ENCODE measurements at places on chromosomes 12 and 14.

GRCh38 chr12:121800694-121801594 lies 2.9 kb upstream of the SETD1B start:
- ATAC-seq: peak; percentile 1

DNA sequence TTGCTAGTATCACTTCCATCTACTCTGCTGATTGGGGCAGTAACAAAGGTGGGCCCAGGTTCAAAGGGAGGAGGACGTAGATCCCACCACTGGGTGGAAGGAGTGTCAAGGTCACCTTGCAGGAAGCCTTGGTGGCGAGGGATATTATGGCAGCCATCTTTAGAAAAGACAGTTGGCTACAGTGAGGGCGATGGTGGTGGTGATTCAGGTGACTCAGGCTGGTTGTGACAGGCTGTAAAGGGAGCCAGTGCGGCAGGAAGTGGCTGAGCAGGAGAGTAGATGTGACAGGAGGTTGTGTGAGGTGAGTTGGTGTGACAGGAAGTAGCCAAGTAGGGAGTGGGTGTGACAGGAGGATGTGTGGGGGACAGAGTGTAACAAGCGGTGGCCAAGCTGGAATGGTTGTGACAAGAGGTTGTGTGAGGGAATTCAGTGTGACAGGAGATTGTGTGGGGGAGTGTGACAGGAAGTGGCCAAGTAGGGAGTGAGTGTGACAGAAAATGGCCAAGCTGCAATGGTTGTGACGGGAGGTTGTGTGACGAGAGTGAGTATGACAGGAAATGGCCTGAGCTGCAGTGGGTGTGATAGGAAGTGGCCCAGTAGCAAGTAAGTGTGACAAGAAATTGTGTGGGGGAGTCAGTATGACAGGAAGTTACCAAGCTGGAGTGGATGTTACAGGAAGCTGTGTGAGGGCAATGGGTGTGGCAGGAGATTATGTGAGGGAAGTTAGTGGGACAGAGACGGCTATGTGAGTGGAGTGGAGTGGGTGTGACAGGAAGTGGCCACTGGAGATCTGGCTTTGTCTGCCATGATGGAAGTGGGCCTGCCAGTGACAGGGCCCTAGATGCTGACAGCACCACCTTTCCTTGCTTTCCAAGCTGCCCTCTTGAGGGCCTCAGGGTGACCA lies 136.5 kb upstream of the MYL2 start:
- ATAC-seq: peak; percentile 72

DNA sequence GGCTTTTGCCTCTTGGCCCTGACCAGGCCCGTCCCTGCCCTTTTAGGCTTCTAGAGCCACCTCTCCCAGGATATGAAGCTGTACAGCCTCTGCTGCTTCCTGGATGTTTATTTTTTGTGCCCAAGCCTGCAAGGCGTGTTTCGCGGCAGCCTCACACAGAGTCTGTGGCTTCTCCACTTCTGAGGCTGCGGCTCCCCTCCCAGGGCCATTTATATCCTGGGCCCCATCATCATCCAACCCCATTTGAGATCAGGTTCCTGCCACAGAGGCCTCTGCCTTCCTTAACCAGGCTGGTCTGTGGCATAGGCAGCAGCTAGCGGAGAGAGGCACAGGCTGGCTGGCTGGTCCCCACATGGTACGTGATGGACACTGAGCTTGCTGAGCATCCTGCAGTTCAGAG lies 114.1 kb upstream of the PWP1 start:
- no peak for ATAC-seq

GRCh38 chr14:85250414-85251189 lies 279.3 kb upstream of the FLRT2 start:
- no peak for ATAC-seq

DNA sequence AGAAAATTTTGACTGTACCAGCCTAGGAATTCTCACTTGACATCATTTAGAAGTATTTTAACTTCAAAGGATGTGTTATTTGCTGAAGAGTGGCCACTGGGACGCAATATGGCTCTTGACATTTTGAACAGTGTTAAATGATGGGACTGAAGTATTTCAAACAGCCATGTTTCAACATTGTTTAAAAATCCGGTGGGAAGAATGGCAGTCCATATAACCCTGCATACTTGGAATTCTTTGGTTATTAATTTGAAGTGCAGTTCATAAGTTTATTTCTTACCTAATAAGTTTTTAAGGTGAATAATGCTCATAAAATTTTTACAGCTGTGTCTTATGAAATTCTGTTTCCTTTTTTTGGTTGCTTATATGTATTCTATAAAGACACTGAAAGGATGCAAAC lies 8.3 kb downstream of the TMTC2 start:
- ATAC-seq: no peak

DNA sequence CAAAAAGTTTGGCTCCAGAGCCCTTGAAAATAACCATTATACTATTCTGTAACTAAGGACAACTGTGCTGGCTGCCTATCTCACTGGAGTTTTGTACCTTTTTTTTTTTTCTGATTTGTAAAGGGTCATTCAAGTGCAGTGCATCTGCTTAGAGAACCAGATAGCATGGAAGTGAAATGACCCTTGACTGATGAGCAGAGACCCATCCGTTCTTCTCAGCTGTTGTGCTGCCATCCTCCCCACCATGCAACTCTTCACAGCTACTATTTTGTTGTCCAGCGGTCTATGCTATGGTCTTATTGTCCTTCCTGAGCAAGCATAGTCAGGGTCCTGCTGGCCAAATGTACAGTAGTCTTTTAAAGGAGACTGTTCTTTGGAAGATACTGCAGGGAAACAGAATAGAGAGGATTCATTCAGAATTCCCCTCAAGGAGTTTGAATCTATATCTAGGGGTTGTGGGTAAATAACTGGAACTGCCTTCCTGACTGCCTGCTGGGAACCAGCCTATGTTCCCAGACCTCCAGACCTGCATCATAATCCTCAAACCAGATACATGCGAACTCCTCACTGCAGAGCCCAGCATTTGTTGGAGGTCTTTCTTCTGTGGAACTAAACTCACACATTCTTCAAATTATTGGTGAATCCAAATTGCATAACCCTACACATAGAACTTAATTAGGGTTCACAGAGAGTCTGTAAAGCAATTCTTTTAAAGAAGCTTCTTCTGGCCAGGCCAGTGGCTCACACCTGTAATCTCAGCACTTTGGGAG lies 41.1 kb downstream of the GPR19 start:
- no peak for ATAC-seq

DNA sequence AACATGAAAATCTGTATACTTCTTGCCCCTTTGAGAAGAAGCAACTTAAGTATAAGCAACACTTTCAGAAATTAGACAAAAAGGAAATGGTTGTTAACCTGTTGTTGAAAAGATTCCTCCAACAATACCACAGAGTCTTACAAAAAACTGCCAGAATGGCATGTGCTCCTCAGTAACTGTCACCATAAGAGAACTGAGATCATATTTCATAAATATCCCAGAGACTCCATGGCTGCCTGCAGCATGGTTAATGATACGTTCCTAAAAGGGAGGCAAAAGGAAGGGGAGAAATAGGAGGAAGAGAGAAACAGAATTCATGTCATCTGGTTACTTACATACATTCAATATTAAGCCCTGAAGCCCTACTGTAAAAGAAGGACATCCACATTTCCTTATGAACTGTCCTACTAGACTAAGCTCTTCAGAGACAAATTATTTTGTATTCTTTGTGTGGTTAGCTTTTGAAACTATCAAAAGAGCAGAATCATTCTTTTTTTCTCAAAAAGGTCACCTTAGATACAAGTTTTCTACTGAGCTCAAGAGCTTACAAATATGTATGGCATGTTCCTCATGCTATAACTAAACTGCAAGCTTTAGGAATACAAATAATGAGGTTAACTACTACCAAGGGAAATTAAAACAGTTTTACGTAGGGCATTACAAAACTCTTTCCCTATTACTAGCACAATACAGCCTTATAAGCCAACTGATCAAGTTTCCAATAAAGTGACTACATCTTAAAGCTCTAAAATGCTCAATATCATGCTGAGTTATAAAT lies 37.8 kb downstream of the ERGIC2 start:
- no peak for ATAC-seq

GRCh38 chr14:81400202-81400678 lies at the start of gene STON2:
TSS of gene STON2 (minus strand) at chr14:81400324. CDS start at chr14:81398382, 1,942 bp downstream.
- no peak for ATAC-seq
